ELF-1 (cell line): ENCODE measurements at places on chromosomes 2 and 18.

- peak; percentile 24 for DNase-seq
Observed at GRCh38 chr2:9364791-9365497, 58.4 kb downstream of the ITGB1BP1 start.

GRCh38 chr2:161972866-161973265 lies 101.1 kb downstream of the DPP4 start:
- no peak for DNase-seq

GRCh38 chr2:124526221-124526620 lies 501.1 kb downstream of the CNTNAP5 start:
- no peak for DNase-seq

DNA sequence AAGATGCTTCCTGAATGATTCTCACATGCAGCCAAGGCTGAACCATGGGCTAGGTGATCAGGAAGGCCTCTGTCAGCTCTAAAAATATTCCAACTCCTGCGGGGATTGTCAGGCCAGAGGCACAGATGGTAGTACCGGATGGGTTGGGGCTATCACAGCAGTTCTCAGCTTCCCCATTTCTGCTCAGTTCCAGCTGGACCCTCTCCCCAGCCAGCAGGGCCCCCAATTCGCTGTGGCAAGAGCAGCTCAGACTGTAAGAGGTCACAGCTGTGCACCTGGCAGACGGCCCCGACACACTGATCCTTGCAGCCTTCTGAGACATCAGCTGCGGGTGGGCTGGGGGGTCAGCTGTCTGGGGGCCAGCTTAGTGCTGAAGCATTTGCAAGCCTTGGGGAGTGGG lies 43.6 kb upstream of the TCF7L1 start:
- no peak for DNase-seq

GRCh38 chr2:173511357-173511756 lies 156.7 kb downstream of the CDCA7 start:
- DNase-seq, result no peak

DNA sequence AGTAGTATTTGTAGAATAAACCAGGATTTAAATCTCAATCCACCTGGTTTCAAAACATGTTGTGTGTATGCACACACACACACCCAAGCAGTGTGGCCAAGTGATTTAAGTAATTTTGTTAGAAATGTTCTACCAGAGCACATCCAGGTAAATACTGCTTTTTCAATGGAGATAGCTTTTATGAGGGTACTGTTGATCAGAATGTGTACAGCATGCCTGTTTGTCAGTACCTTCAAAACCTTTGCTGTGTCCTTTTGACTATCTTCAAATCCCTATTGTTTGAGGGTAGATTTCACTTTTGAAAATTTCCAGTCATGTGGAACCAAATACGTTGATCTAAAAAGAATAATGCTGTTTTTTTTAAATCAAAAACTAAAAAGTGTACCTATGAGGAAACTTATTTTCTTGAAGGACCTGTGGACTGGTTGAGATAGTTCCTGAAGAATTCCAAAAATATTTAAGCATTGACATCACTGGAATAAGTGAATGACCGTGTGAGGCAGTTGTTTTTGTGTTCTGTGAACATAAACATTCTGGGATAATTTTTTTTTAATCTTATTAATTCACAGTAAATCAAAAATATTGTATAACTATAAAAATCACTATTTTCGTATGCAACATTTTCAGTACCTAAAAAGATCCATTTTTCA lies 70.9 kb downstream of the PTRHD1 start:
- no peak for DNase-seq

- DNase-seq, result peak; percentile 39
Observed at GRCh38 chr2:134736167-134736880, 17.5 kb upstream of the TMEM163 start.

DNA sequence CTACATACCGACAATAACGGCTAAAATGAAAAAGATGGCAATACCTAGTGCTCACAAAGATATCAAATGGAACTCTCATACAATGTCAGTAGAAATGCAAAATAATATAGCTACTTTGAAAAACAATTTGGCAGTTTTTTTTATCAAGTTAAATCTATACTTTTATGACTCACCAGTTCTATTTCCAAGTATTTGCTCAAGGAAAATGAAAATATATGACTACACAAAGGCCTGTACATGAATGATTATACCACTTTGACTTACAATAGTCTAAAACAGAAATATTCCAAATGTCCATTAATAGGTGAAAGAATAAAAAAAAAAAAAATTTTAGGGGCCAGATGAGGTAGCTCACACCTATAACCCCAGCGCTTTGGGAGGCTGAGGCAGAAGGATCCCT lies 219.8 kb downstream of the ZRANB3 start:
- no peak for DNase-seq

GRCh38 chr2:222577341-222577740 lies 78.6 kb downstream of the FARSB start:
- DNase-seq, result no peak

- DNase-seq, result no peak
Observed at GRCh38 chr18:9647496-9648323, 33.4 kb upstream of the PPP4R1 start.

- DNase-seq, result no peak
Observed at GRCh38 chr2:238336151-238336550, 15.8 kb downstream of the TRAF3IP1 start.

DNA sequence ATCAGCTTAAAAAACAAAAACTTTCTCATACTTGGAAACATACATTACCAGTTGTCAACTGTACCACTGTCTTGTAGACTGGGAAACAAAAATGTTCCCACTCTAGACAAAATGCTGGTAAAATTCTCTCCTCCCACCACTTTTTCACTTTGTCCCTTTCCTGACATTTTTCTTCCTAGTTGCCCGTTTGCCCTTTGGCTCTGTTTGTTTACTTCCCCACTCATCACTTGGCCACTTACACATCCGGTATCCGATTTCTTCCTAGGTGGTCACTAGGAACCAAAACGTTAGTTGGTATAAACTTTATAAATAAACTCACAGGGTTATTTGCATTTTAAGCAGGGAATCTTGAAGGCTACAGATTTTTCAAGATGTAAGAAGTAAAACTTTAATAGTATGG lies 84.9 kb downstream of the METTL4 start:
- no peak for DNase-seq

DNA sequence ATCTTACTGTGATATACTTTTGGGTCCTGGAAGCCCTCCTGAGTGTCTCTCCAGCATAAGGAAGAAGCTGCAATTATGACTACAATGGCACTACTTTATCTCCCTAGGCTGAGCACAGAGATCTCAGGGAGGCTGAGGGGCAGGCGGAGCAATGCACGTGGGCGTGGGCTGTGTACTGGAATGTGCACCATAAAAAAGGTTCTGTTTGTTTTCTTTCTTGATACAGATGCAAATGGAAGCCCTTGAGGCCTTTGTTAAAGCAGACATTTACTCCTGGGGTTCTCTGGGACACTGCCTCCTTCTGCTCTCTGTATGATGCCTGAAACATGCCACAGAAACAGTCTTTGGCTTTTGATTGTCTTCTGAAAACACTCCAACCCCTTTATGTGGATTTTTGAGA lies 79.1 kb upstream of the DLX2 start:
- peak; percentile 95 for DNase-seq

DNA sequence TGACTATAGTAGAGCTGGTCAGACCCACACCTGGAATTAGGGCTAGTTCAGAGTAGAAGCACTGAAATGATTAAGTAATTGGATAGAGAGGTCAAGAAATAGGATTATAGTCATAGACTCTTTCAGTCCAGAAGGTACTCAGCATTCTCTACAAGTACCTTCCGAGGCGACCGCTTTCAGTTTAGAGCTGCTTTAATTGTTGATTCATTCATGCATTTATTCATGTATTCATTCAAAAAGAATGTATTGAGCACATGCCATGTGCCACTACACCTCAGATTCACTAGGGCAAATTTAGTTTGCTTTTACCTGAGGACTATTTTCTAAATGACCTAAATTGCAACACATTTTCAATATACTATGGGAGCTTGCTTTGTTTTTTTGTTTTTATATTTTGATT lies 48.7 kb downstream of the CRIM1 start:
- DNase-seq, result no peak

- DNase-seq, result no peak
Observed at GRCh38 chr2:111185361-111186022, 64.8 kb downstream of the BCL2L11 start.

GRCh38 chr18:69730664-69731063 lies 217.0 kb downstream of the CD226 start:
- no peak for DNase-seq

DNA sequence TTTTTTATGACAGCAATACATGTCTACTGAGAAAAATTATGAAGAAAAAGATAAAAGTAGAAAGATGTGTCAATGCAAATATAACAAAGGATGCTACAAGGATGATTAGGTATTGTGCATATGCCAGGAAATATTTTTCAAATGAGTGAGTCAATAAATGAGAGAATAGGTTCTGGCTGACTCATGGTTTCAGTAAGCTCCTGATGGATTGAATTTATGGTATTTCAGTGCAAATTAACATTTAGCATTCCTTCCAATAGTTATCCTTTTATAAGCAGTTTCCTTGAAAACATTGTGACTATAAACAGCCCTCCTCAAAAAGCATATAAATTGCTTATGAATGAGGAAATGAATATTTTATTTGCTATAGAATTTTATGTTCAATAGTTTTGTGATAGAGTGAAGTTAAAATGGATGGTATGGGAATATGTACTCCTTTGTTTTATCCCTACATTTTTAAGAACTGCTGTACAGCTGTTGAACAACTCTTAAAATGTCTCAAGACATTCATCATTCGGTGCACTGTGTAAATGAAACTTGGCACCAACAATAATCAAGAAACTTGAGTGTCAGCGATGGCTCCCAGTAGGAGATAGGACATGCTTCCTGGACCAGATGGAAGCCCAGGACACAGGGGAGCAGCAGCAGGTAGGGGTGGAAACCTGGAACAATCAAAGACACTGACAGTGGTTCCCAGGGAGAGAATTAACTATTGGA lies 144.7 kb downstream of the PMAIP1 start:
- no peak for DNase-seq

GRCh38 chr18:55918444-55918843 lies 330.5 kb upstream of the TCF4 start:
- no peak for DNase-seq

DNA sequence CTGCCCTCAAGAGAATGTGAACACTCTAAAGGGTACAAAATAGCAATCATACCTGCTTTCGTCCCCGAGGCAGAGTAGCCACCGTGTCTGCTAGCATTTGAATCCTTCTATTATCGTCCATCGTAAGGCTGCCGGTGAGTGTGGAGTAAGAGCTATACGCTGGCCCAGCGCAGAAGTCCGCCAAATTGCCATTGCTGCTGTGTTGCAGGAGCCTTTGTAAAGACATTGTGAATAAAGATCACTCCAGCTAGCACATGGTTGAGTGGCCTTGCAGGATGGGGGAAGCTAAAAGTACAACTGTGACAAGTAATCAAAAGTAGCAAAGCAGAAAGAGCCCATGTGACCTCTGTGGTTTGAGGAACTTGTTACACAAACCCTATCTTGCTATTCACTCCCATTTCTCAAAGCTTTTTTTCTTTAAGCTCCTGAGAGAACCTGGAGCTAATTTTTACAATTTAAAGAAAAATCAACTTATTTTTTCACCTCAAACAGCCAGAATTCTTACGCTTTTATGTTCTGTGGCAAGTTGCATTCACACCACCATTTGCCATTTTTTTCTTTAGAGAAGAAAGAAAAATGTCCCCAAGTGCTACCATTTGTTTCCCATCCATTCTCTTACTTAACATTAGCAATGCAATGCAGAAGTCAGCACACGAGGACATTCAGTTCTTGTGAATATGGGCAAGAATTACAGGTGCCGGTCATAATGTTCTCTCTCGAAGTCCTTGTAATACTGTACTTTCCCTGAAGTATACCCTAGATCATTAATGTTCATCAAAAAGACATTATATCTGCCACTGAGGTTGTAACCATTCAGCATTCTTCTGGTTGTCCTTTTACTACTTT lies at the start of gene CYTIP:
Gene CYTIP, minus strand, starts transcription at position 295 of the 846 bp plus-strand sequence. Its CDS starts 69 bp downstream, at position 226.
- no peak for DNase-seq

DNA sequence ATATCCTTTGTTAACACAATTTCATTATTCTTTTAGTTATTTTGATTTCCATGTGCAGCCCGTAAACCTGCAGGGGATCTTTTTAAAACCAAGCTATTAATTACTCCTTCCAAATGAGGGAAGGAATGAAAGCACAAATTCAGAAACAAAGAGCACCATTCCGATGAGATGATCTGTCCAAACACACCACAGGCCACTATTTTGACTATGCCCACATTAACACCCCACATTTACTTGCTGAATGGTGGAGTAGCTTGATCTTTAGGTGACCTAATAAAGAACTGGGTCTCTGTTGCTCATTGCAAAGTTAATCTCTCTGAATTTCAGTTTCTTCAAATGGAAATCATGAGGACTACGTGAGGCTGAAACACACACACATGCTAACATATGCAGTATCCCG lies 218.0 kb downstream of the IRS1 start:
- no peak for DNase-seq

GRCh38 chr2:190123956-190124355 lies 61.4 kb upstream of the MSTN start:
- no peak for DNase-seq

- DNase-seq, result no peak
Observed at GRCh38 chr2:1744446-1745170, at the start of gene PXDN. Gene PXDN, minus strand, starts transcription at chr2:1744515. Its CDS starts 60 bp downstream, at chr2:1744455.

DNA sequence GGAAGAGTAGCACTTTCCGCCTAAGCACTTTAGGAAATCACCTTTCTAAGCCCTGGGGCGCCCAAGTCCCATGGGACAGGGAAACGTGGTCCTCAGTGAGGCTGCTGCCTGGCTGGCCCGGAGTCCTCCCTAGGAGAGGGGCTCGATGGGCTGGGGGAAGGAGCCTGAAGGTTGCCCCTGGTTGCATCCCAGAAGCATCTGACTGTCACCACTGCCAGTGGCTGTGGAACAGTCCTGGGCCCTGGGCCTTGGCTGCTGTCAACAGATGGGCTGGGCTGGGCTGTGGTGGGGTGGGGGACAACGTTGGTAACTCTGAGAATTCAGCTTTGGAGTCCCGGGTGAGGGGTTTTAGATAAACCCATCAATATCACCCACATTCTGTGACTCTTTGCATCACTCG lies 22.5 kb downstream of the ASB1 start:
- no peak for DNase-seq

DNA sequence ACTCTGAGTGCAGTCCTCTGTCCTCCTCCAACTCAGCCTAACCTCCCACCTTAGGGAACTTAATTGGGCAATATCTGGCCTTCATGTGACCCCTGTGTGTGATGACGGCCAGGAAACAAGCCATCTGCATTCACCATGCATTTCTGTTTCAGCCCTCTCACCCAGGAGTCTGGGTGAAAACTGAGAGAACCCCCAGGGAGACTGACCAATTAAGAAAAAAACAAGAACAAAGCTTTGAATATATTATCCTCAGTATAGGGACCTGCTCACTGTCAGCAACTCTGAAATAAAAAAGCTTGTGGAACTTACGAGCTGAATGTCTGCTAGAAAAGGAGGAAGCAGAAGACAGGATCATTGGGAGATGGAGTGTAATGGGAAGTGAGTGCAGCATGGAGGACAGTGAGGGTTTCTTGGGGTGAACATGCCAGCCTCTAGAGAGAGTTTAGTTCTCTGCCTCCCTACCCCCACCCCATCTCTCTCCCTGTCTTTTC lies 9.5 kb downstream of the MAPRE2 start:
- DNase-seq, result no peak

- DNase-seq, result peak; percentile 27
Observed at GRCh38 chr2:10971888-10972260, 60.1 kb downstream of the KCNF1 start.
